Stimulated activated CD4-positive, alpha-beta T cell treated with anti-CD3 and anti-CD28 coated beads, Interleukin-15, amount 100 ng/mL, for 1 hour (primary cell): ENCODE measurements at places on chromosomes 2 and 18.

GRCh38 chr2:9744256-9745004, 98.8 kb upstream of the TAF1B start:
- DNase-seq = no peak

DNA sequence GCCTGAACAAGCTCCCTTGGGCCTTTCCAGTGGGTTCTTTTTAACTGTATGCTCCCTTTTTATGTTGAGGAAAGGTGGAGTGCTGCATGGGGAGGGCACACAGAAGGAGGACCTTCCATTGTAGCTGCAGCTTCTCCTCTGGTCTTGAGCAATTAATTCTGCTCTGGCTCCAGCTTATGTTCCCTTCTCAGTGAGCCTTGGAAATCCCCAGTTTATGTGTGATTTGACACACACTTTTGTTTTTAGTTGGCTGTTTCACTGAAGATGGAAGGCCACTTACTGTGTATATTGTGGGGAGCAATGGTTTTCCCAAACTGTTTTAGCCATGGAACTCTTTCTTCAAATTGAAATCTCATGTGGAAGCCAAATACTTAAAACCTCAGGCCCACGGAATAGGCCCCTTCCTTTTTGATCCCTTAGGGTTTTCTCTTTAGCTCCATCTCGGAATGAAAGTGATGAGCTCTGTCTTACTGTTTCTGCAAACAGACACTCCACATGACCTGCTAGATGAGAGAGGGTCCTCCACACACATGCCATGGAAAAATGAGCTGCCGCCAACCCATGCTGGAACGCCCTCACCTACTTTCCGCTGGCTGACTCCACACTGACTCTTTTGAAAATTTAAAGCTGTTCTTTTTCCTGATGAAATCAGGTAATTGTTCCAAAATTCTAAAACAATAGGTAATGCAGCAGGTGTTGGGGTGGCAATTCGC, 280.9 kb upstream of the SIX2 start:
- no peak for DNase-seq

- no peak for DNase-seq
Observed at GRCh38 chr2:209570194-209570593, 146.3 kb downstream of the MAP2 start.

GRCh38 chr2:50547521-50547920, 484.4 kb downstream of the NRXN1 start:
- DNase-seq = no peak

- no peak for DNase-seq
Observed at GRCh38 chr18:58977801-58978200, 113.1 kb downstream of the ZNF532 start.

DNA sequence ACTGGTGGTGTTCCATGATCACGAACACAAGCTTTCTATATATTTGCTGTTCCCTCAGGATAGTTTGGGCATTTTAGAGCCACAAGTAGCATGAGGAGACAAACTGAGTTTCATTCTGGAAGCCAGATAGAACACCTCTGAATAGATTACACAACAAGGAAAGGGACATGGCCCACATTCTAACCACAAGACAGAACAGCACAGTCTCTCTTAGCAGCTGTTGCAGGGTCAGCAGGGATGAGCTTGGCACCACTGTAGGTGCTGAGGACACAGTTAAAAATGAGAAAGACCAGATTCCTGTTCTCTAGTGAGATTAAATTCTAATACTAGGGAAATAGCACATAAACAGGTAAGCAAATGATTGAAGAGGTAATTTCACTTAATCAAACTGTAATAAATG, 235.3 kb downstream of the ZNF407 start:
- DNase-seq = no peak

GRCh38 chr18:52588931-52589330, 248.9 kb downstream of the DCC start:
- DNase-seq = no peak

DNA sequence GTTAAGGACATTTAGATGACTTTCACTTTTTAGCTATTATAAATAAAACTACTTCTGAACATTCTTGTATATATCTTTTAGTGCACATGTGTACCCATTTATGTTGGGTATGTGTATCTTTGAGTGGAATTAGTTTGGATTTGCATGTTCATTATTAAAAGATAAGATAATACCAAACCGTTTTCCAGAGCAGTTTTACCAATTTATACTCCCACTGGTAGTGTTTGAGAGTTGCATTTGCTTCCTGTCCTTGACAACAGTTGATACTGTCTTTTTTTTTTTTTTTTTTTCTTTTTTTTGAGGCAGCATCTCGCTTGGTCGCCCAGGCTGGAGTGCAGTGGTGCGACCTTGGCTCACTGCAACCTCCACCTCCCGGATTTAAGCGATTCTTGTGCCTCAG, 23.3 kb downstream of the SLC30A6 start:
- DNase-seq = no peak

DNA sequence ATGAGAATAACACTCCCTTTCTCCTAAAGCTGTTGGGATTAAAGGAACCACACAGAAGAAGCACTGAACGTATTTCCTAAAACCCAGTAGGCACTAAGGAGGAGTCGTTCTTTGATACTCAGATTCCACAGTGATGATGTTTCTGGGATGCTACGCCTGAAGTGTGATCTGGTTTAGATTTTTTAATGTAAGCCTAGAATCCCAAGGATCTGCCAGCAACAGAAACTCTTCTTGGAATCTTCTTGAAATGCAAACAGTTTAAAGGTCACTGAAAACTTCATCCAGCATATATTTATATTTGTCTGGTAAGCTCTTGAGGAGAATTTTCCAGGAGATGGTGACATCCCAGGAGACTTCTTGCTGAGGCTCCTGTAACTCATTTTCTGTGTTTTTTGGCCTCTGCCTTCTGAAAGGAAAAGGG, 247.6 kb upstream of the TRIB2 start:
- no peak for DNase-seq

DNA sequence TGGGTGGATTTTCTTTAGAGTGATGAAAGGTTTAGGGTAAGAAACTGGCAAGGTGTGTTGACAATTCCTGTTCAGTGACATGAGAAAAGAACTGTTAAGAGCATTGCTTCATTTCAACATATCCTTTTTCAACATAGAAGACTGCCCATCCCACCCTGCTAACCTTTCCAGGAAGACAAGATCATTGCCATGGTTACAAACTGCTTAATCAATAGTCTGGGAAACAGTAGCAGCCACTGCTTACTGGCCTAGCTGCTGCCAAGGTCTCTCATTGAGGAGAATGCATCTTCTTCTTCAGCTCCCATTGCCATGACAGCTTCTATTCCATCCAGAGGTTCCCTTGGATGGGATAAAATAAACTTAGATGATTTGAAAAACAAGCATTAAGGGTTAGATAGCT, 212.1 kb downstream of the LRRTM1 start:
- DNase-seq = no peak

- no peak for DNase-seq
Observed at GRCh38 chr18:58225101-58225500, 181.1 kb downstream of the NEDD4L start.

DNA sequence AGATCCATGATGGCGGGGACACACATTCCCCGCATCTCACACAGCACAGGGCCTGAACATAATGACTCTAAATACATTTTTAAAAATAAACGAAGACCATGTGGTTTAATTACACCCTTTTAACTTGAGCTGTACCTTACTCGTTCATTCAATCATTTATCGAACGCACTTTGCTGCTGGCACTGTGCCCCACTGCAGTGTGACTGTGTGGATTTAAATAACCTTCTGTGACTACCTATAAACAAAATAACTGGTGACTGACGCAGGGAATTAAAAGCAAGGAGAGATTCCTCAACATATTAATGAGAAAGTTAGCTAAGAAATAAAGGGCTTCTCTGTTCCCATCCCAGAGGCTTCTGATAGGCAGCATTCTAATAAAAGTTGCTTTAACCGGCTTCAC, 10.9 kb upstream of the FZD7 start:
- DNase-seq = no peak

- DNase-seq = no peak
Observed at GRCh38 chr2:172215936-172216335, 113.2 kb upstream of the DLX2 start.

DNA sequence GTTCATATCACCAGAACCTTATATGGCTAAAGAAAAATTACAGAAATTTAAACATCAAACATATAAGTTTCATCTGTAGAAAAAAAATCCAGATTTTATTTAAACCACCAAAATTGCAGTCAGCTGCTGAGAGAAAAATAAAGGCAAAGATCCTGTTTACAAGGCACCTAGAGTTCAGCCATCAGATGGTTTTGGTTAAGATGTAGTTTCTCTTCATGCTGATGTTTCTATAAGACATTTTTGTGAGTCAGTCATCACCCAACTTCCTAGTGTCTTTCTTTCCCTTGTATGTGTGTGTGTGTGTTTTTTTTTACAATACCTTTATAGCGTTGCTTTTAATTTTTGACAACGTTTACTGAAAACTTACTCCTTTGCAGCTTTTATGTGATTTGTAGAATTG, 26.1 kb upstream of the MMADHC start:
- DNase-seq = no peak

DNA sequence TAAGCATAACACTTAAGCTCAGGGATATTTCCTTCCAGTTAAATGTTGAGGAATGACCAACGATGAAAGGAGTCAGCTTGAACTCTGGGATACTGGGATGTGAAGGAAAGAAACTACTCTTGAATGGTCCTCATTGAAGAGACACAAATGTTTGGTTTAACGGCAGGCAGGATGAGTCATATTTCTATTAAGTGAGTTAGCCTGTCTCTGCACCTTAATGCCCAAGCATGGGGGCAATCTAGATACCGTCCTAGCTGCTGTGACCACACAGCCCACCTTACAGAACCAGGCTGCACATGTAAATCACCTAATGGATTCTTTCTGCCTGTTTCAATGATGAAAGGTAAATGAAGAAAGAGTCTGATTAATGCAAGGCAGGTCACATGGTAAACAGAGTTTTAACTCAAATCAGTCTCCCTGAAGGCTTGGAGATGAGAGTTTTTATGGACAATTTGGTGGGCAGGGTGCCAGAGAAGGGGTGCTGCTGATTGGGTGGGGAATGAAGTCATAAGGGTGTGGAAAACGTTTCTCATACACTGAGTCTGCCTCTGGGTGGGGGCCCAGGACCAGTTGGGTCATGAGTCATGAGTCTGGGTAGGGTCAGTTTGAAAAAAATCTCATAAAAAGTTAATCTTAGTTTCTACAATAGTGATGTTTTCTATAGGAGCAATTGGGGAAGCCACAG, 144.6 kb upstream of the MMADHC start:
- DNase-seq = no peak

GRCh38 chr2:220315098-220315823, 687.8 kb downstream of the SLC4A3 start:
- DNase-seq = no peak

GRCh38 chr2:45843136-45843535, 191.7 kb downstream of the PRKCE start:
- no peak for DNase-seq

GRCh38 chr2:178844701-178845100, 37.5 kb upstream of the TTN start:
- DNase-seq = no peak

GRCh38 chr2:67503066-67503795, 106.1 kb downstream of the ETAA1 start:
- no peak for DNase-seq

- no peak for DNase-seq
Observed at GRCh38 chr2:234165421-234165820, 114.9 kb downstream of the SPP2 start.
